CD4-positive, alpha-beta T cell treated with Interleukin-1 beta for 1 hour (primary cell): ENCODE measurements at places on chromosomes 1 and 21.

GRCh38 chr1:89382479-89382878 lies 18.6 kb downstream of the GBP6 start:
- DNase-seq: no peak

- DNase-seq: no peak
Measured at GRCh38 chr1:108154314-108154713, 45.8 kb downstream of the SLC25A24 start.

DNA sequence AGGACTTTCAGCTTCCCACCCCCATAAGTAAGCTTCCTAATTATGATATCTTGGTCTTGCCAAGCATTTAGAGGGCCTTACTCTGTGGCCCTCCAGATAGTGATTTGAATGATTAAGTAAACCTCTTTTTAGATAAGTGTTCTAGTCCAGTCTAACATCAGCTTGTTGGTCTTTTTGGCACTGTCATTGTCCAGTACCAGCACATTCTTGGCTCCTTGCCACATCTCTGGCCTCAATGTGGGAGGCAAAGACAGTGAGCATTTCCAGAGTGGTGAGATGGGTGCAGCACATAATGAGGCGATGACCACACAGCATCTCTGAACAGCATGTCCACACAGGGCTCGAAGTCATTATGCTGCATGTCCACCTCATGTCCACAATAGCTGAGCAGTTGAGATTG lies 6.1 kb downstream of the CAPZA1 start:
- DNase-seq: no peak

GRCh38 chr1:150696590-150696989 lies 364 bp downstream of the GOLPH3L start:
- DNase-seq: no peak
